Stimulated activated CD4-positive, alpha-beta T cell treated with anti-CD3 and anti-CD28 coated beads, TNF-alpha, amount 100 ng/mL, for 48 hours (primary cell): ENCODE measurements at places on chromosomes 4 and X.

DNA sequence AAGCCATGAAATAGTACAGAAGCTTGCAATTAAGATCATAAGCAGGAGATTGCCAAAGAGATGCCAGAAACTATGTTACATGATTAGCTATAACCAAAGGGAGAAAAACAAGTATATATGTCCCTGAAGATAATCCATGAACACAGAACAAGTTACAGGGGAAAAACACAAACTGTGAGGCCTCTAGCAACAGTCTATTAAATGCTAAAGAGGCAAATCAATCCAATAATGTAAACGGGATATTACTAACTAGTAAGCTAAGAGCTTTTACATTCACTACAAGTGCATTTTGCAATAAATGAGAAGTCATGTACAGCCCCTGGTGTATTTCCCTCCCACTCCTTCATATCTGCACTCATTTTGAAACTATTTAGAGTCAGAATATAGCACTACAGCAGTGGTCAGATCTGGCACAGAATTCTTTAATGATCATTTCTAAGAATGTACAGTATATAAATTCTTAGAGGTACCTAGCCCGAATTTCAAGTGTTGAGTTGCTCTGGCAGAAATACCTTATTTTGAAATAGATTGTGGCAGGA lies 449.8 kb upstream of the SMIM31 start:
- no peak for DNase-seq

DNA sequence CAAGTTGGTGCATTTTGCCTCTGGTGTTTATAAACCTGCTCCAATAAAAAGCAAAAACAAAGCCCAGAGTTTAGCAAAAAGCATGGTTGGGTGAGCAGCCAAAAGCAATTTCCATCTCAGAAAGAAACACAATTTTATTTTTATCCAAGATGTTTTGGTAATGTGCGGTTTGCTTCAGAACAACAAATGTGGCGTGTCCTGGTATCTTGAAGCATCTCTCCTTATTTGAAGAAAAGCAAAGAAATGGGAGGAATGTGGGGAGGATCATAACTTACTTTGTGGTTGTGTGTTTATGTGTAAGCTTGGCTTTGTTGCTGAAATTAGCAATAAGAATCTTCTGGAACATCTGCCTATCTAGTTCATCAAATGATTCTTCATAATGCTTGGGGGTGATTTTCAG lies 88.3 kb upstream of the DDX3X start:
- no peak for DNase-seq

DNA sequence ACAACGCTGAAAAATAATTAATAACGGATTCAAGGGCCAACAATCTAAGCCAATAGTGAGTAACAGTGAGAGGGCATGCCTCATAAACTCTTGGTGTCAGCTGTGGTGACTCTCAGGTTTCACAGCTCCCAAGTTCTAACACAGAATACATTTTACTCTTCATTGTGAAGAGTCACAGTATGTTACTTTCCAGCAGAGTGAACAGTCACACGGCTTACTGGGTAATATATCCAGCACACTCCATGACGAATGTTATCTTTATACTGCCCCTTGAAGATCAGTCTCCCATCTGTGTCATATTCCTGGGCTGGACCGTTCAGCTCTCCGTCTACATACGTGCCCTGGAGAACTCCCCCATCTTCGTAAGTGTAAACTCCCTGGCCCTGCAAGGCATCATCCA lies 23.1 kb downstream of the SETD7 start:
- no peak for DNase-seq

DNA sequence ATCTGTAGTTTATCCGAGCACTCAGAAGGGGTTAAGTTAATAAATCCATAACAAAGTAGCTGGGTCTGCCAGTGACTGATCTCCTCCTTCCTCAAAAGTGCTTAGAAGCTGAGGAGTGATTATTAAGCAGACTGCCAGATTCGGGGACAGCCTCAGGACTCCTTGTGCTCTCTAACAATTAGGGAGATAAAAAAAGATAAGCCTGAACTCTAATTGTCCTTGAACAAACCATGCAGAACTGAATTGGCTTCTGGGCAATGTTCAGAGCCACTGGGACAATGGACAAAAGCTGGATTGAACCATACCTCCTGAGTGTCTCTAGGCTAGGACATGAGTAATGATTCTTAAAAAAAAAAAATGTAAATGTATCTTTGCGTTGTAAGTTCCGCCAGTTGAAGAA lies 22.7 kb upstream of the GRPR start:
- DNase-seq = no peak

- no peak for DNase-seq
Observed at GRCh38 chr4:10589321-10589720, 95.2 kb downstream of the CLNK start.

GRCh38 chr4:139554893-139555704 lies 920 bp downstream of the SETD7 start:
- DNase-seq = peak; percentile 66

DNA sequence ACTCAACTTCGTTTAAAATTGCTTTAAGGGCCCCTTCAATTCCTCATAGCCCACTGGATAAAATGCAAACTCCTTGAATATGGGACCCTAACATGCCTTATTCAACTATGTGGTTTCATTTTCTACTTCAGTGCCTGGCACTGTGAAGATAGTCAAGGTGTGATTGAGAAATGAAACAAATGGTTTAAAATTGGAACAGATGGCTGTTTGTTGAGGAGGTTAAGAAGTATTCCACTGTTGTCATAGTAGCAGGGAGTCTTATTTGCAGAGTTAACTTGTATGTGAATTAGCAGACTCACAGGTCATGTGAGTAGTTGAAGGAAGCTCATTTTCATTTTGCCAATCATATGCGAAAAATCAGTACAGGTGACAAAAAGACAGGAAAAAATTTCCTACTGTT lies 593.3 kb downstream of the KCTD8 start:
- no peak for DNase-seq

GRCh38 chr4:1578251-1578773 lies 105.8 kb downstream of the FAM53A start:
- DNase-seq = no peak

DNA sequence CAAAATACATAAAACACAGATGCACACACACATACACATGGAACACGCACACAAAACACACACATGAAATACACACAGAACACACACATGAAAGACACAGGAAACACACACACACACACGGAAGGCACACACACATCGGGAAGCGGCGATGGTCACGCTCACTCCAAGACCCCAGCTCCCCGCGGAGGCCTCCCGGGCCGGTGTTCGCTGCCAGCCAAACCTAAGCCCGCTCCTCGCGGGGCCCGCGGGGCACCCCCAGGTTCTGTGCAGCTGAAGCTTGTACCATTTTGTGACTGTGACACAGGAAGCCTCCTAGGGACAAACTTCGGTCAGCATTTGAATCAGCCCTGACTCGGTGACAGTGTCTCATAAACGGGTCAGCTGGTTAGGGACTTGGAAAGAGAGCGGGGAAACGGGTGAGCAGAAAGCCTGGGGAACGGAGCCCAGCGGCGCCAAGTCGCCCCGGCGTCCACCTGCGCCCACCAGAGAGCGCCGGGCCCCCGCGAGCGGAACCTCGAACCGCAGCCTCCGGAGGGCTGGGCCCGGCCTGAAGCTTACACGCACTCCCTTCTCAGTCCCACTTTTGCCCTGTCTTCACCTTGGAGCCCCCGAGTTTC lies 32.1 kb downstream of the F11 start:
- DNase-seq = no peak

- DNase-seq = peak; percentile 4
Observed at GRCh38 chr4:41661442-41662076, 87.0 kb downstream of the PHOX2B start.

GRCh38 chr4:186723292-186724057 lies at the start of gene FAT1:
TSS of gene FAT1 (minus strand) at chr4:186723856. CDS start at chr4:186709827, 14,029 bp downstream.
- DNase-seq = no peak

GRCh38 chr4:95552942-95553550 lies 4.3 kb upstream of the UNC5C start:
- DNase-seq = no peak

DNA sequence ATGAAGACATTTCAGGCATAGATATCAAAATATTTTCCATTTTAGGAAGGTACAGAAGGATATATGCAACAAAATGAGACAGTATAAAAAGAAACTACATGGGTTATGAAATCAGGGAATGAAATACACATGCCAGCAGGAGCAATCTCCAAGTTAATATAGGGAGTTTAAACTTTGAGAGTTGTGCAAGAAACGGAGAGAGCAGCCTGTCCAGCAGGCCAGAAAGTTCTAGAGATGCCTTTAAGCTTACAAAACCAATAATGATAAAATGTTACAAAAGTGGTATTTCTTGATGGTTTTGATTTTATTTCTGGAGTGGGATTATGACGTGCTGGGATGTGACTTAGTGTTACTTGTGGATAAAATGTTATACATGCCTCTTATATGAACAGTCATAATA lies 2047.9 kb downstream of the ARAP2 start:
- no peak for DNase-seq

DNA sequence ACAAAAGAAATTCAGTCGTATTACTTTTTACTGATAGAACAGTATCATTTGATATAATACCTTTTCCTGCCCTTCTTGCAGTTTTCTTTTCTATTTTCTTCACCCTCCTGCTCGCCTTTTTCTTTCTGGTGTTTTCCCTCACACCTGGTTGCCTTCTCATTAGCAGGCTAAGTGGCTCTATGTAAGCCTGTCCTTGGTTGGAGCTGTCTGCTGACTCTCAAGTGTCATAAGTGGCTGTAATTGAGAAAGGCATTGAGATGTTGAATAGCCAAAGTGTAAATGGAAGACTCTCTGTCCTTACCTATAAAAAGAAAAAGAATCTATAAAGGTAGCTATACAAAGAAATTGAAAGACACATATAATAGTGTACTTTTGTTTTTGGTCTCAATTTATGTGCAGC lies 180.7 kb downstream of the ADGRL3 start:
- DNase-seq = no peak

GRCh38 chr4:172660251-172660650 lies 508.4 kb upstream of the GALNT7 start:
- no peak for DNase-seq

DNA sequence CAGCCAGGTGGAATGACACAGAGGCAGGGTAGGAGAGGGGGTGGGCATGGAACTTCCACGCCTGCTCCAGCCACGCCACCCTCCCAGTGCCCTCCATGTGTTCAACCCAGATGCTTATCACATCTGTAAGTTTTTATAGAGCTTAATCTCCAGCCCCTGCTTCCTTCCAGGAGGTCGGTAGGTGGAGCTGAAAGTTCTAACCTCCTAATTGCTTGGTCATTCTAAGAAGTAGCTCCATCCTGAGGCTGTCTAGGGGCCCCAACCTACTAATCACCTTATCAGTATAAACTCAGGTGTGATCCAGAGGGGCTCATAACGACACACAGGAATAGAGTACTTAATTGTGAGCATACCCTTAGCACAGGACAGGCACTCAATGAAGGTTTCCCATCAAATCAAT lies 18.3 kb downstream of the QDPR start:
- no peak for DNase-seq

DNA sequence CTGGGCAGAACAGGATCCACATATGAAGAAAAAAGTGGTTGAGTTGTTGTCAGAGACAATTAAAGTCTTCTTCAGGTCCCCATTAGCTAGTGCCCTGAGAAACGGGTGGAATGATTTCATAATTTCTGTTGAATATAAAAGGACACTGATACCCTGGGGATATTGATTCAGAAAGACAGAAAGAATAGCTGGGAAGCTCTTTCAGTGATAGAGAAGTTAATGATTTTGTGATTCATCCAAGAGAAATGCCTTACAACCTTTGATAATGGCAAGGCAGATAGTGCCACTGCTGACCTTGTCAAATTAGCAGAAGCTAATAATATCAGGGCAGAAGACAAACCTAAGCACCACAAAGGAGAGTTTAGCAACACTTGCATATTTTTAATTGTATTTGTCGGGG lies 37.9 kb downstream of the UNC5C start:
- DNase-seq = no peak

GRCh38 chrX:51406688-51407519 lies 74.3 kb downstream of the NUDT10 start:
- no peak for DNase-seq

GRCh38 chr4:67288964-67289363 lies 256.3 kb downstream of the CENPC start:
- DNase-seq = no peak

DNA sequence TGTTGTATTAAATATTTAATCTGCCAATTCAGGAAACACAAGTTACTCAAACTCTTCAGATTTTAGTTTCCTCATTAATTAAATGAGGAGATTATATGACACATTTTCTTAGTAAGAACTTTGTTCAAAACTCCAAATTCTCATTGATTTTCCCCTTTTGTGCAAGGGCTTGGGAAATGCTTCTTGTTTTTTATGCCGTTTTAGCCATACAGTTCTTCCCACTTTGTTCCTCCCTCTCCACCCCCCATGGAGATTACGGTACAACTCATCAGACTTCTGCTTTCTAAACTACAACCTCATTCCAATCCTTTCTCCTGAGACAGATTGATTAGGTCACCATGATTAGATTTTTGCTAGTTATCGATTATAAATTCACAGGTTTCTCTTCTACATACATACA lies 10.9 kb upstream of the BBS7 start:
- no peak for DNase-seq
